ENCODE measurements at places on chromosomes 13 and 19.

DNA sequence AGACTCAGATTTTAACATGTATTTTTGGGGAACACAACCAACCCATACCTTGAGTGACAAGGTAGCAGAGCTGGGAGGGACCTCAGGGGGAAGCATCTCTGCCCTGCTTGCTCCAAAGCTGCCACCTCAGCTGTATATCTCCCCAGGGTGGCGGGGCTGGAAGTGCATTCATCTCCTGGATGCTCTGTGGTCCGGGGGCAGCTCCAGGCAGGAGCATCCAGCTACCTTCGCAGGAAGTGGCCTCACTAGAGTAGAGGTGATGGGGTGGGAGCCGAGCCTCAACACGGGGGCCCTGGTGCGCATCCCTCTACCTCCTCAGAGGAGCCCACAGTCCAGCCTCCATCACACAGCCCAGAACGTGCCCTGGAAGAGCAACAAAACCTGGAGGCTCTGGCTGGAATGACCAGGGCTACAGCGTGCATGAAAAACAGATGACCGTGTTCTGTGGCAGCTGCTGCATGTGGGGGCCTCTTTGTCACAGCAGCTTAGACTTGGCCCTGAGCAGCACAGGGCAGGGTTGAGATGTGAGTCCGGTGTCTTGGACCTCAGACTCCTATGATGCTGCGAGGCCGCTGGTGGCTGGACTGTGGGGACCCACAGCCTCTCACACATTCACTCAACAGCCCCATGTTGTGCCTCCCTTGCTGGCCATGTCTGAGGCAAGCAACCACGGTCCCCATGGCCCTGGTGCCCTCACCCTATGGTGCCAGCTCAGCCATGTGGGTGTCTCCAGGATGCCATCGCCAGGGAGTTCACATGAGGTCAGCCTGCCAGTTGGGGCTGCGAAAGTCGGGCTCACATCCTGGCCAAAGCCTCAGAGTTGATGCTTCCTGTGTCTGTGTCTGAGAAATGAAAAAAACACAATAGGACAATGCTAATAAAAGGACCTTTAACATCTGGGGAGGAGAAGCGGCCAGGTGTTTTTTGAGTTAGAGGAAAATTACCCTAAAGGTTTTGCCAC lies 17.1 kb upstream of the GAS6 start:
- no peak for DNase-seq

DNA sequence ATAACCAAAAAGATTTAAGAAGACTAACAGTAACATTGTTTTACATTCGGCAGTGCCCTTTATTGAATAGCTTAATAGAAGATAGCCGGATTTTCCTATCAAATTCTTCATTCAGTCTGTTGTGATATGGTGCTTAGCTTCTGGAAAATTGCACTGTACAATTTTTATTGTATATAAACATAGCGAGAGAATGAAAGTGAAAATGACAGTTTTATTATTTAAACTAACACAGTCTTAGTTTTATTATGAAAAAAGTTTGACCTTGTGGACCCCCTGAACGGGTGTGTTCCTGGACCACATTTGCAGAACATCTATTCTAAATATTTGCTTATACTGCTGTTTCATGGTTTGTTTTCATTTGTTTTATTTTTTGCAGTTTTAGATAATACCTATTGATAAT lies 8.6 kb downstream of the ITM2B start:
- DNase-seq, result no peak

DNA sequence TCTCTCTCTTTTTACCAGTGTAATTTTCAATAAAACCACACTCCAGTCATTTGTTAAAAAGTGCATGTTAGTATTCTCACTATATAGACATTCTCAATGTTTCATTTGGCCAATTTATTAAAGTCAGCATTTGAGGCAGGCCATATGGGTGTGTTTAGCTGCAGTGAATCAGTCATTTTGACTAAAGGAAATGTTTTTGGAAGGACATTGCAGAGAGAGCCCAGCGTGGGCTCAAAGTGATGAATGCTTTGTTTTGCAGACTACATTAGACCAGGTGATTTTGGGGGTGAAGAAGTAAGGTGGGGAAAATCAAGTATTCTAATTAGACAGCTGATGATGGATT lies 116.7 kb downstream of the POSTN start:
- DNase-seq, result no peak

DNA sequence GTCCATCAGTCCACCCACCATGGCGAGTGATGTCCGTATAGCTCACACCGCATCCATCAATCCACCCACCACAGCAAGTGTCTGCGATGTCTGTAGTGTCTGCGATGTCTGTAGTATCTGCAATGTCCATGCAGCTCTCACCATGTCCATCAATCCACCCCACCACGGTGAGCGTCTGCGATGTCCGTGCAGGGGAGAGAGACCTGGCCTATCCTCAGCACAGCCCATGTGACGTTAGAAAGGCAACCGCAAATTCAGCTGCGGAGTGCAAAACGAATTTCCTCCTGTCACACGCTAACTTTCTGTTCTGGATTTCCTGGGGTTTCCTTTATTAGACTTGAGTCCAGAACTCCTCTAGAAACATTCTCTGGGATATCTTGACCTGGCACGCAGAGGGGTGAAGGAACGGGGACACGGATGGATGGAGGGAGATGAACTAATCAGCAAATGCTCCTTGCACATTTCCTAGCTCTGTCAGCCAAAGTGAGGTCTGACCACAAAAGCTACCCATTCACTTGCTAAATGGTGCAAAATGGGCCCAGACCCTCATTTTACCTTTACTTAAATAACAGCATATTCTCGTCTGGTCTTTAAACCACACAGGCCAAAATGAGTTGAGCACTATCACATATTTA lies 18.3 kb downstream of the RASA3 start:
- DNase-seq, result no peak

GRCh38 chr19:54660964-54661363 lies 1.8 kb upstream of the LILRB4 start:
- no peak for DNase-seq

- no peak for DNase-seq
Measured at GRCh38 chr19:36215276-36216123, 594 bp downstream of the ZNF146 start.

DNA sequence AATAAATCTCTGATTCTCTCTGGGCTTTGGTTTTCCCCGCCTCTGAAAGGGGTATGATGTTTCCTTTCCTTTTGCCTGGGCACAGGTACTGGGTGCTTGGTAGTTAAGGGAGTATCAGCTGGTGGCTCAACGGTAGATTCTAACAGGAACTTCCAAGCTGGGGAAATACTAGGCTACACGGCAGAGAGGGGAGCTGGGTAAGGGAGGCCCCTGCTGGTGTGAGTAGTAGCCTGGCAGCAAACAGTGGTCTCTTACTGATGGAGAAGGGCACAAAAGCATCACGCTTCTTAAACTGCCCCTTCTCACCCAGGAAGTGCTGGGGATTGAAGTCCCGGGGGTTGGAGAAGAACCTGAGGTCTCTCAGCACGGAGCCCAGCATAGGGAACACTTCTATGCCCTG lies 26.9 kb upstream of the CYP2A7 start:
- peak; percentile 11 for DNase-seq

- no peak for DNase-seq
Measured at GRCh38 chr19:13017306-13018034, 22.2 kb downstream of the NFIX start.

DNA sequence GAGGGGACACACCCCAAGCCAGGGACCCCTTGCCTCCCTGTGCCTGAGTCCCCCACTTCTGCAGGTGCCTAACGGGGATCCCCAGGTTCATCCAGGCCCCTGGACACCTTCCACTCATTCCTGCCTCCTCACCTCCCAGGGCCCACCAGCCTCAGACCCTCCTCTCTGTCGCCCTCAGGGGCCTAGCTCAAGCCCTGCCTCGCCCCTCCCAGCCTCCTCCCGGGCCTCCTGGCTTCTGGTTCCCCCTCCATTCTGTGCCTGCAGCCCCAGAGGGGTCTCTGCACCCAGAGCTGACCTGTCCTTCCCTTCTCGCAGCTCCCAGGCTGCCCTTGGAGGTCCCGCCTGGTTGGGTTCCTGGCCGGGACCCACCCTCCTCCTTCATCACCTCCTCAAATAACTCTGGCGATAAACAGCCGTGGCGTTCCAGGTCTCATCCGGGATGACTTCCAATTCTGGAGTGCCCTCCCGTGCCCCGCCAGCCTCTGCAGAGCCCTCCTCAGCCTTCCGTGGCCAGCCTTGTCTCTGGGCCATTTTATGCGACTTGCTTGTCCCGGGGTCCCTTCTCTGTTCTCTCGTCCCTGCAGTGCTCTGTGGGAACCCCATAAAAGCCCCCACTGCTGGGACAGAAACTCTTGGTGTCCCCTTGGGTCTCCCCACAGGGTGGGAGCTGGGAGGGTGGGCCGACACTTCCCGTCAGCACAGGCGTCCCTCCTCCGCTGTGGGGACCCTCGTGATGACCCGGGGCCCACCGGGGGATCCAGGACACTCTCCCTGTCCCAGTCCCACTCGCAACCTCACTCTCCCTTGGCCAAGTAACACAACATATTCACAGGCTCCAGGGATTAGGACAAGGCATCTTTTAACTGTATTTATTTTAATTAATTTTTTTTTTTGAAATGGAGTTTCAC lies 9.2 kb downstream of the JOSD2 start:
- no peak for DNase-seq

- no peak for DNase-seq
Measured at GRCh38 chr13:47484548-47484947, 516.5 kb downstream of the SUCLA2 start.

GRCh38 chr13:27125357-27126282 lies 46.0 kb downstream of the USP12 start:
- DNase-seq, result no peak

DNA sequence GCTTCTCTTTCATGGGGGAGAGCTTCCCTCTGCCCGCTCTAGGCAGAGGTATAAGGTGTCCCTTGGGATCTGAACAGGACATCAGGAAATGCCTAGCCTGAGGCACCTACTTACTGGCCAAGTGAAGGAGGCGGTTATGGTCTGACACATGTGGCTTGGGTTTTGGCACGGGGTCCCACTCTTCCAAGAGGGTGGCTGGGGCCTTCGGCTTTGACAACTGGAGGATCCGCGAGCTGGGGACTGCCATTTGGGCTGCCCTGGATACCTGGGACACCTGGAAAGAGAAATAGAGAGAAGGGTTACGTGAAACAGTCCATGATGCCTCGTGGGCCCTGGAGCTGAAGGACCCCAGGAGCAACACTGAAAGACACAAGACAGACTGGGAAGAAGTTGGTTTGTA lies 22.4 kb upstream of the MIER2 start:
- DNase-seq, result no peak

GRCh38 chr13:113077953-113078901 lies 27.4 kb upstream of the F7 start:
- no peak for DNase-seq

DNA sequence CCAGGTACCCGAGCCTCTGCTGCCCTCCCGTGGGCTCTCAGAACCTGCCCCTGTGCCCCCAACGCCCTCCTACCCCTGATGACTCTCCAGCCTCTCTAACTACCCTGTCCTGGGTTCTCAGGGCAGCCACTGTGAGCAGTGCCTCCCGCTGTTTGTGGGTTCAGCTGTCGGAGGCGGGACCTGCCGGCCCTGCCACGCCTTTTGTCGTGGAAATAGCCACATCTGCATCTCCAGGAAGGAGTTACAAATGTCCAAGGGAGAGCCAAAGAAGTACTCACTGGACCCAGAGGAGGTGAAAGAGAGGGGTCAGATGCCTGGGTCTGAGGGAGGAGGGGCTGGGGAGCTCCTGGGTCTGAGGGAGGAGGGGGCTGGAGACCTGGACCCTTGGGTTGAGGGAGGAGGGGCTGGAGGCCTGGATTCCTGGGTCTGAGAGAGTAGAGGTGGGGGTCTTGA lies 20.0 kb downstream of the CNFN start:
- DNase-seq, result no peak

DNA sequence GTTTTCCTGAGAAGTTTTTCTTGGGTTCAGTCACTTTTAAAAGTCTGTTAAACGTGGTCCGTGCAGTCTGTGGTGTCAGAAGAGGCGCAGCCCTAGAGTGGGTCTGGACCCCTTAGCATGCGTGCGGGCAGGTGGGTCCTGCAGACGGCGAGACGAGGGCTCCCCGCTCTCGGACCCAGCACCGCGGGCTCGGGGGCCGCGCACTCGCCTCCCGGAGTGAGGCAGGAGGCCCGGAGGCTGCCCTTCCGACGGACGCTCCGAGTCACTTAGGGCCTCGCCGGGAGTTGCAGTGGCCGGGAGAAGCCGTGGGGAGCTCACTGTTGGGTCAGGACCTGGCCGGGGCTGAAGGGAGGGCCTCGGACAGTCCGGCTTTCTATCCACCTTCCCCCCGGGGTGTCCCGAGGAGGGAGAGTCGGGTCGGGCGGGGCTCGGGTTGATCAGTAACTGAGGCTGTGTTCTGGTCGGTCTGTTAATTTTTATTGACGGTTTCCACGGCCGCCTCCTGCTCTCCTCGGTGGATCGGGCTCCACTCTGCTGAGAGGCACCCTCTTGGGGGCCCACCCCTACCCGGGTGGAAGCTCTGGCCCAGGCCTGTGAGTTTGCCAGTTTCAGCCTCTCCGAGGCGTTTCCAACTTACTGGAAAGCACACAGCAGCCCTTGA lies 1.3 kb downstream of the PTBP1 start:
- no peak for DNase-seq

GRCh38 chr13:85186356-85187045 lies 612.7 kb downstream of the SLITRK6 start:
- DNase-seq, result no peak

DNA sequence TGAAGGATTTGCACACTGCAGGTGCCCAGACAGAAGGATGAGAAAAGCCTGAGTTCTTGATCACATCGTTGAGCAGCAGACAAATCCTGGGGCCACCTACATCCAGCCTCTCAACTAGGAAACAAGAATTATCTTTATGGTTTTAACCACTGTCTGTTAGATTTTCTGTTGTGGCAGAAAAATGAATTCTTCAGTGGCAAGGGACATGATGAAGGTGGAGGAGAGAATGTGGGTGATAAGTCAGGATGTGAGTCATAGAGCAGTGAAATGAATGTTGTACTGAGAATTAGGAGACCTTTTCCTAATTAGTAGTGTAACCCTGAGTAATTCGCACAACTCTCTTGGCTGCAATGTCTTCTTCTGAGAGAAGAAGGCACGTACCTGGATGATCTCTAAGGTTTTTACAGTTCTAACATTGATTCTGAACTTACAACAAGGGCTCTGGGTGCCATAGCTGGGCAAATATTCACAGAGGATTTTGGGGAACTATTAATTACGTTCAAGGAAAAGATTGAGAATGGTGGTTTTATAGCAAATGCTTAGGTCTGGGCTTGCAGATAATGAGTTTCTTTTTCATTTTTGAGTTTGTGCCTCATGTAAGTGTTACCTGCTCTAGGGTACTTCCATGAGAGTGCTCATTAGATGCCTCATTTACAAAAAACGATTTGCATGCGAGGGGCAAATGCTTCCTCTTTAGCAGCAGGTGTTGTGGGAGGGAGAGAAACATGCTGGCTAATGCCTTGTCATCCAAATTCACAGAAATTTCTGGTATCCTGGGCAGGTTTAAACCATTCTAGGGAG lies 111.0 kb upstream of the KL start:
- DNase-seq, result peak; percentile 23

Measured in activated CD4-positive, alpha-beta T cell treated with anti-CD3 and anti-CD28 coated beads, Interleukin-2, amount 50 U/mL, for 24 hours (primary cell).